ENCODE measurements at places on chromosomes 16 and 17. TPM values are rescaled to one million over a fixed set of nuclear protein-coding genes. Genes with fewer than 3 reads are reported as not detected.

The GP1BA gene
- 0.15 TPM for polyA plus RNA-seq

The HOXB6 gene
- 0.88 TPM for polyA plus RNA-seq

The KCNH6 gene
- not detected for polyA plus RNA-seq

The WDR90 gene
- polyA plus RNA-seq: 7.1 TPM

The ITGB3 gene
- 1.9 TPM for polyA plus RNA-seq

The ZNF689 gene
- polyA plus RNA-seq: 2.7 TPM

The CCDC144A gene
- 2.2 TPM for polyA plus RNA-seq

The ZFPM1 gene
- 2.0 TPM for polyA plus RNA-seq

The CCDC92B gene
- polyA plus RNA-seq: 0.44 TPM

The PRAC2 gene
- not detected for polyA plus RNA-seq

The CNTD1 gene
- polyA plus RNA-seq: 0.20 TPM

The GRB7 gene
- polyA plus RNA-seq: 2.9 TPM
